ENCODE measurements at places on chromosomes 13 and 19. TPM values are rescaled to one million over a fixed set of nuclear protein-coding genes. Genes with fewer than 3 reads are reported as not detected.
A peak's percentile ranks its signal among the peaks of the same experiment; 100 is the strongest.

DNA sequence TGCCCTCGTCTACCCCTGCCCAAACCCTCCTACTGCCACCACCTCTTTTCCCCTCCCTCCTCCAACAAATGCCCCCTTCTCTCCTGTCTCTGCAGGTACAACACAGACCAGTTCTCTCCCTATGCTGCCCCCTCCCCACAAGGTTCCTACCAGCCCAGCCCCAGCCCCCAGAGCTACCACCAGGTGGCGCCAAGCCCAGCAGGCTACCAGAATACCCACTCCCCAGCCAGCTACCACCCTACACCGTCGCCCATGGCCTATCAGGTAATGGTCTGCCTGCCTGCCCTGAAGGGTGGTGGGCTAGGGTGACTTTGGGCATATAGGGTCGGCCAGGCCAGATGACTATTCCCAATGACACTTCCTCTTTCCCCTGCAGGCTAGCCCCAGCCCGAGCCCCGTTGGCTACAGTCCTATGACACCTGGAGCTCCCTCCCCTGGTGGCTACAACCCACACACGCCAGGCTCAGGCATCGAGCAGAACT, 6.5 kb upstream of the TIMM50 start:
- peak; percentile 65 for DNase-seq

DNA sequence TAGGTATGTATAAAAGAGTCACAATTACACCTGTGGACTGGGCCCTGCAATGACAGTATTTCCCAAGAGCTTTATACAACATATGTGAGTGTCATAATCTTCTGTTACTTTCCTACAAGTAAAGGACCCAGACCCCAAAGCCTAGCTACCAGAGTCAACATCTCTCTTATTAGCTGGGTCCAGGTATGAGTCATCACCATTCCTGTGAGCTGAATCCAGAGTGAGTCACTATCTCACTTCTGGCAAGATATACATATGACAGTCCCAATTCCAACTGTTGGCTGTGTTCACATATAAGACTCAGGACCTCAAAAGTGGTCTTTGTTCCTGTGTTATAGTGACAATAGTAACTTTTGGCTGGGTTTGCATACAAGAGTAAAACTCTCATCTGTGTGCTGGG, 46.7 kb downstream of the ZNF729 start:
- no peak for DNase-seq

- DNase-seq, result no peak
These were observed 13.8 kb downstream of the SPINT2 start for GRCh38 chr19:38277969-38278680.

DNA sequence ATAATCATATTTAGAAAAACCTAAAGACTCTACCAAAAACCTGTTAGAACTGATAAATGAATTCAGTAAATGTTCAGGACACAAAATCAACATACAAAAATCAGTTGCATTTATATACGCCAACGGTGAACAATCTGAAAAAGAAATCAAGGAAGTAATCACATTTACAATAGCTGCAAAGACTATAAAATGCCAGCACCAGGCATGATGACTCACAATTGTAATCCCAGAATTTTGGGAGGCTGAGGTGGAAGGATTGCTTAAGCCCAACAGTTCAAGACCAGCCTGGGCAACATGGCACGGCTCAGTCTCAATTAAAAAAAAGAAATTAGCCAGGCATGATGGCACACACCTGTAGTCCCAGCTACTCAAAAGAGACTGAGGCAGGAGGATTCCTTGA, 7.0 kb downstream of the ZNF562 start:
- DNase-seq, result no peak

DNA sequence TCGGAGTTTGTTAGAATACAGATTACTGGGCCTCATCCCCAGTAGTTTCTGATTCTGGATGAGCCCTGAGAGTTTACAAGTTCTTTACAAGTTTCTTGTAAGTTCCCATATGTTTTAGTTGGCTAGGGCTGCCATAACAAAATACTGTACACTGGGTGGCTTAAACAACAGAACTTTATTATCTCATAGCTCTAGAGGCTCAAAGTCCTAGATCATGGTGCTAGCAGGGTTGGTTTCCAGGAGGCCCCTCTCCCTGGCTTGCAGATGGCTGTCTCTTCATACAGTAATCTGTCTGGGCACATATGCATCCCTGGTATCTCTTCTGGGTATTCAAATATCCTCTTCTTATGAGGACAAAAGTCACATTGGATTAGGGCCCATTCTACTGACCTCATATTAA, 167.2 kb downstream of the KLF5 start:
- no peak for DNase-seq

GRCh38 chr19:31975461-31975860, 369.9 kb upstream of the ZNF507 start:
- no peak for DNase-seq

GRCh38 chr13:28544026-28544425, 49.1 kb upstream of the FLT1 start:
- DNase-seq, result no peak

GRCh38 chr13:72530471-72530870, 197.0 kb downstream of the MZT1 start:
- no peak for DNase-seq

GRCh38 chr19:2848616-2849015, 7.3 kb downstream of the ZNF555 start:
- DNase-seq, result no peak

DNA sequence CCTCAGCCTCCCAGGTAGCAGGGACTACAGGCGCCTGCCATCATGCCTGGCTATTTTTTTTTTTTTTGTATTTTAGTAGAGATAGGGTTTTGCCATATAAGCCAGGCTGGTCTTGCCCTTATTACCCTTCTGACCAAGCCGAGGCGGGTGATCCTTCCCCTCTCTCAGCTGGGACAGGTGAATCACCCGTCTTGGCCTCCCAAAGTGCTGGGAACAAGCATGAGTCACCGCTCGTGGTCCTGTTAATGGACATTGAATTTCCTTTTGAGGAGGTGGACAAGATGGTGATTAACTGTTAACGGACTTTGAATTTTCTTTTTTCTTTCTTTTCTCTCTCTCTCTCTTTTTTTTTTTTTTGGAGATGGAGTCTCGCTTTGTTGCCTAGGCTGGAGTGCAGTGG, 10.6 kb downstream of the CD70 start:
- no peak for DNase-seq

- DNase-seq, result no peak
These were observed 218.7 kb upstream of the GPC6 start for GRCh38 chr13:93007928-93008327.

GRCh38 chr13:29877456-29878078, 27.1 kb upstream of the UBL3 start:
- no peak for DNase-seq

- peak; percentile 37 for DNase-seq
These were observed 350.9 kb downstream of the FOXO1 start for GRCh38 chr13:40315416-40316064.

GRCh38 chr13:80904386-80904785, 563.5 kb upstream of the SPRY2 start:
- no peak for DNase-seq

DNA sequence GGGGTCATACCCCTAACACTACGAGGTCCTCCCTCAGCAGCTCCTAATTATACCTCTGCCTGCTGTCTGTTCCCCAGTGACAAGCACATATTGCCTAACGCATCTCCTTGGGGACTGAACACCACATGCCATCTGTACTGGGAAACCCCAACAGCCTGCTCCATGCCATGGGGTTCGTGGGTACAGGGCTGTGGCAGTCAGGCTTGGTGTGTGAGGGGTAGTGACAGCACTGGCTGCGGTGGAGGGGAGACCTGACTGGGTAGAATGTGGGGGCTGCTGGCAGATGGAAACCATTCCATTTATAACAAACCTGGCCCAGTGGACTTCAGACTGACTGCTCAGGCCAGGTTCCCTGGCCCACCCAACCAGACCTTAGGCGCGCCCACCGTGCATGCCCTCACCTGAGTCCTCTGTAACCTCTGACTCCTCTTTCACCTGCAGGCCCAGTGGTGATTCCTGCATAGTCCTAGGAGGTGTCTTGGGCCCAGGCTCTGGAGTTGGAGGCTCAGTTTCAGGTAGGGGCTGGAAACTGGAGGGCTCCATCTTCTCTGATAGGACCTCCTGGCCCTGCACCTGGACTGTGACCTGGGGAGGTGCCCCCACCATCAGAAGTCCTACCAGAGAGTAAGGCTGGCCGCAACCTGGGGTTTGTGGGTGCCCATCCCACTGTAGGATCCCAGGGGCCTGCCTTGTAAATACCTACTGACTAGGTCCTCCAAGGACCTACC, 3.0 kb downstream of the MZF1 start:
- no peak for DNase-seq

DNA sequence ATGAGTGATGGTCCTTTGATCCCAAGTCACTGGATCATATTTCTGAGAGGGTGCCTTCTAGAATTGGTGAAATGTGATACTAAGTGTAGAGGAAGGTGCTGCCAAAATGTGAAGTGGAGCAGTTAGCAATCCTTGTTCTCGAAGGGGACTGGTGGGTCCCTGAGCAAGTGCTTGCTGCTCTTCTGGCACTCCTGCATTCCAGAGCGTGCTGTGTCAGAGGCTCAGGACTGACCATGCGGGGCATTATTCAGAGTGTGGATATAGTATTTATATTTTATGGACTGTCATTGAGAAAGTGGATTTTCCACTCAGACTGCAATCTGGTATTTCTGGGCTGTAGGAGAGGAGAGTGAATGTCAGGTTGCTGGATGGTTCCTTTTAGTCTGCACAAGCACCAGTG, 152.6 kb upstream of the KL start:
- DNase-seq, result no peak

DNA sequence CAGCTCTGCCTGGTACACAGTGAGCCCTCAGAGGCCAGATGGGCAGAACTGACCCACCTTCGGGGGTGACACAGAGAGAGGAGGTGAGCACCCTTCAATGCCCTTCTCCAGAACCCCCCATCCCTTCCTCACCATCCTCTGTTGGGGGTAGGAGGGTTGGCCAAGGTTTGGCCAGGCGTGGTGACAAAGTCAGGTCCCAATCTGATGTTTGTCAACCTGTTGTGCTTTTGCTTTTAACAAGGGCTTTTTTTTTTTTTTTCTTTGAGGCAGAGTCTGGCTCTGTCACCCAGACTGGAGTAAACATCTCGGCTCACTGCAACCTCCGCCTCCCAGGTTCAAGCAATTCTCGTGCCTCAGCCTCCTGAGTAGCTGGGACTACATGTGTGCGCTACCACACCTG, 7.3 kb downstream of the PTGIR start:
- DNase-seq, result no peak

DNA sequence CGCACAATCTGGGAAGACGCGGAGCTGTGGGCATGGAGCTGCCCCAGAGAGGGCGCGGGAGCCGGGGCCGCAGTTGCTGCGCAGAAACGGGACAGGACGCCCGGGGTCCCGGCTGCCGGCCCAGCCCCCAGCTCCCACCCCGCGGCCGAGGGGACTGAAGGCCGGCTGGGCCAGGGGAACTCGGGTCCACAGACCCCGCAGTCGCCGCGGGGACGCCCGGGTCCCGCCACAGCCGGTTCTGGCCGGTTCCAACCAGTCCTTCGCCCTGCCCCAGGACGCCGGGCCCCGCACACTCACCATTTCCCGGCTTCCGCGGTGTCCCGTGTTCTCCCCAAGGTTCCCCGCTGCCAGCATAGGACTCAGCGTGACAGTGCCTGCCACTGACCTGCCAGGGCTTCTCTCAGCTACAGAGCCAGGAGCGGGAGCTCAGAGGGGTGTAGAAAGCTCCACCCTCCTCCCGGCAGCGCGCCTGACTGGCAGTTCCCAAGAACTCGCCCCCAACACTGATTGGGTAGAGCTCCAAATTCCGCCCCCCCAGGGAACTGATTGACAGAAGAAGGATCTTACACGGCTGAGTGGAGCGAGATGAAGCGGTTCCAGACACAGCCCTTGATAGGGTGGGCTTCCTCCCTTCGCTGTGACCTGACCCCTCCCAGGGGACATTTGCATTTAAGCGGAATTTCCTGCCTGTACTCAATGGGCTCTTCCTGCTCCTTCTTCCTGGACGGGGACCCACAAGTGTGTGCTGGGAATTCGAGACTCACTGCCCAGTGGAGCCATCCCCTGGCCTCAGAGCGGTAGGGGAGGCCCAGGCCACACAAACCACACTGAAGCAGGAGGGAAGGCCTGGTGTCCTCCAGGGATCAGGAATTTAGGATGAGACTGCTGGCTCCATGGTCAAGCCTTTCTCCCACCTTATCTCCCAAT, at the start of gene ZNF442:
ZNF442 (minus strand) TSS at position 448 of the 927 bp plus-strand sequence. CDS start 2,052 bp downstream, outside the sequence.
- DNase-seq, result peak; percentile 78

ZNF136 gene
- 16.7 TPM for total RNA-seq

DPF1 gene
- 11.3 TPM for total RNA-seq

ZNF154 gene
- total RNA-seq, result not detected

LAIR2 gene
- total RNA-seq, result not detected

NALCN gene
- not detected for total RNA-seq

OR7G1 gene
- total RNA-seq, result not detected

FBXL3 gene
- 25.1 TPM for total RNA-seq

ZFP14 gene
- total RNA-seq, result 6.2 TPM

SCEL gene
- total RNA-seq, result not detected
